Uterus (tissue), 4 donors: ENCODE measurements at places on chromosomes 3 and 15.

DNA sequence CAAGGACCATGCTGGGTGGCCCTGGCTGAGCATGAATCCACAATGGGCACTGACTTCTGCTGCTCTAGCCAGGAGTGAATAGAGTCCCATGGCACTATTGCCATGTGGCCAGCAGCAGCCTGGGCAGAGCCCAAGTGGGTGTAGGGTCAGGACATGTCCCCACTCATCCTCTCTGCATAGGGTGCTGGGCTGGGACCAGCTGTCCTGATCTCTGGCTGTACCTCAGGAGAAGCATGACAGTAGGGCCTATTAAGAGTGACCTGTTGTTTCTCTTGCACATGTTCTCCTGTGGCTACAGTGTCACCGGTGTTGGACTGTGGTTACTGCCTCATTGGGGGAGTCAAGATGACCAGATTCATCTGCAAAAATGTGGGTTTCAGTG is 46.9 kb downstream of the DLEC1 start:
- DNase-seq = no peak

GRCh38 chr3:123110976-123111615 is 44.3 kb downstream of the PDIA5 start:
- no peak for DNase-seq

DNA sequence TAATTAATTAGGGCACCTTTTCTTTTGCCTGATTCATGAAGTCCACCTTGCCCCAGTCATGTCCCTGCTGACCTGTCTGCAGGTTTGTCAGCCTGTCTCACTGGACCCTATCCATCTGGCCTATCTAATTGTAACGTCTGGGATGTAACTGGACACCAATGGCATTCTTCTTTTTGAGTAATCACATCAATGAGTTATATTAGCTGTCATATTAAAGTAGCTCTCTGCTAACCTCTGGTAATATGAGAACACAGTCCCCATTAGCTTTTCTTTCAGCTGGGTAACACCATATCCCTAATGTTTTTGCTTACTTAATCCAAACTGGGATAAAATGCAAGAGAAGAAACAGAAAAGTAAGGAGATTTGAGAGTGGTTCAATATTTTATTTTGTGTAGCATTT is 166.2 kb upstream of the VEPH1 start:
- DNase-seq = no peak

- DNase-seq = no peak
Measured at GRCh38 chr15:77001966-77002365, 7.0 kb downstream of the PSTPIP1 start.

GRCh38 chr3:26365706-26366105 is 256.9 kb upstream of the LRRC3B start:
- no peak for DNase-seq

DNA sequence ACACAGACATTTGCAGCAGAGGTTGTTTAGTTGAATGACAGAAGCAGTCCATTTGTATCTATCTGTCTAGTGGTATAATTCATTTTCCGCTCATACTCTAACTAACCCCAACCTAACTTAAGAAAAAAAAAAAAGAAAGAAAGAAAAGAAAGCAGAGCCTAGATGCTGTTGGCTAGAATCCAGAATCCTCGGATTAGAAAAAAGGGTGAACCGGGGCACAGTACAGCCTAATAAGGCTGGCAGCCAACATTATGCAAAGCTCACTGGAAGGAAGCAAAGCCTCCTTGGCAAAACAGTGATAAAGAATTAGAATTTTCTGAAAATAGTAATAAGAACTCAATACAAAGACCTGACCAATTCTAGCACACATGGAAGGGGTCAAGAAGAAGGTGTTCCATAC is 640.8 kb downstream of the TUSC7 start:
- DNase-seq = no peak

DNA sequence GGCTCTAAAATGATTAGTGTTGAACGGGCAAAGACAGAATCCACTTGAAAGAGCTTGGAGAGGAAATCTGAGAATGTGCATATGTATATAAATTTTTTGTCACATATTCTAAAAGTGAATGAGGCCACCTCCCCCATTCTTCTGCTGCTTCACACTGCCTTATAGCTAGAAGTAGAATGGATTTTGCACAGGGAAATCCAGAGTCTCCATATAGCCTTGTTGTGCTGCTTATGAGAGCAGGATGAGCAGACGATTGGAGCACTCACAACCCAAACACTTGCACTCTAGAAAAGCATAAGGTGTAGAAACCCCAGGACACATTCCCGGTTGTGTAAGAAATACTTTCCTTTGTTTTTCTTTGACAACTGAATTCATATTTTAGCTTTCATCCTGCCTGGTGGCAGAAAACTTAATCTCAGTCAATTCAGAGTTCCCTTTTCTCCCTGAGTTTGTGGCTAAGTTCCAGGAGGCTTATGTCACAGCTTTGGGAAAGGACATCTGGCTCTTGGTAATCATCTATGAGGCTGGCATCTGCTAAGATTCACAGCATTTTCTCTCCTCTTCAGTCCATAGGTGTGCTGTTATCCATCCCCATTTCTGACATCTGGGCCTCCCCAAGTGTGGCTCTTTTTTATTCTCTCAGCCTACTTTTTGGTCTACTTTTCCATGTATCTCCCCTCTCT is 188.4 kb upstream of the PFN2 start:
- DNase-seq = no peak

DNA sequence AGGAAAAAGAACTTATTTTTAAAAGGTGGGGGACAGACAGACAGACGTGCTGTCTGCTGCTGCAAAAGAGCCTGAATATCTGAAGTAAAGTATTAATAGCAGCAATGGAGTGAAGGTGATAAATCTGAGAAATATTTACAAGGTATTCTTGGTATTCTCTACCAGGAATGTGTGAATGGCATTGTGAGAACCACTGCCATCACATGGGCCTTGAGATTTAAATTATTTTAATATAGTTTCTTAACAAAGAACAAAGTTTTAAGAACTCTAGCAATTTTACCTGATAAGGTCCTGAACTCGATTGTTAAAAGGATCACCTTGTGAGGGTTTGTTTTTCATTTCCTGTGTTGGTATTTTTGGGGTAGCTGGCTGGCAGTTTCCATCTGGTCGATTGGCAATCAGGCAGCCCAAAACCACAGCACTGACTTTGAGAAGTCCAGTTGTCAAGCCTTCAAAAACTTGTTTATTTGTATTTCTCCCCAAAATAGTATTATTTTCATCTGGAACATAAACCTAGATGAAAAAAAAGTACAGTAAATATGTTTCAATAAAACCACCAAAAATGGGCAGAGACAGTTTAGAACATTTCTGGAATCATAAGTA is 97.3 kb downstream of the ISL2 start:
- DNase-seq = no peak

- peak; percentile 12 for DNase-seq
Measured at GRCh38 chr3:113265231-113265630, 53.9 kb downstream of the BOC start.

DNA sequence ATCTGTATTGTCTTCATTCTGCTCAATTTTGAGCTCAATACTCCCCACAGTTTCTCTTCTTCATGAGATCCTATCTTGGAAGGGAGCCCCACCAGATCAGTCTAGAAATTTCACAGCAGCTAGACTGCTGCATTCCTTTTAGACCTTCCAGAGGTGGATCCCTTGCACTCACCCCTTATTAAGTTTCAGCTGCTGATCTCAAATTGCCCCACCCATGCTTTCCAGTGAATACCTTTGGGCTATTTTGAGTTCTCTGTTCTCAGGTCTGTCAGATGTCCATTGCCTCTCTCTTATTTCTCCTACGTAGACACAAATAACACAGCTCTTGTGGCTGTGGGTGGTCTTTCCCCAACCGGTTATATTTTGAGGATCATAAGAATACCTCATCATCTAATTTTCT is 60.8 kb downstream of the GPR156 start:
- no peak for DNase-seq

DNA sequence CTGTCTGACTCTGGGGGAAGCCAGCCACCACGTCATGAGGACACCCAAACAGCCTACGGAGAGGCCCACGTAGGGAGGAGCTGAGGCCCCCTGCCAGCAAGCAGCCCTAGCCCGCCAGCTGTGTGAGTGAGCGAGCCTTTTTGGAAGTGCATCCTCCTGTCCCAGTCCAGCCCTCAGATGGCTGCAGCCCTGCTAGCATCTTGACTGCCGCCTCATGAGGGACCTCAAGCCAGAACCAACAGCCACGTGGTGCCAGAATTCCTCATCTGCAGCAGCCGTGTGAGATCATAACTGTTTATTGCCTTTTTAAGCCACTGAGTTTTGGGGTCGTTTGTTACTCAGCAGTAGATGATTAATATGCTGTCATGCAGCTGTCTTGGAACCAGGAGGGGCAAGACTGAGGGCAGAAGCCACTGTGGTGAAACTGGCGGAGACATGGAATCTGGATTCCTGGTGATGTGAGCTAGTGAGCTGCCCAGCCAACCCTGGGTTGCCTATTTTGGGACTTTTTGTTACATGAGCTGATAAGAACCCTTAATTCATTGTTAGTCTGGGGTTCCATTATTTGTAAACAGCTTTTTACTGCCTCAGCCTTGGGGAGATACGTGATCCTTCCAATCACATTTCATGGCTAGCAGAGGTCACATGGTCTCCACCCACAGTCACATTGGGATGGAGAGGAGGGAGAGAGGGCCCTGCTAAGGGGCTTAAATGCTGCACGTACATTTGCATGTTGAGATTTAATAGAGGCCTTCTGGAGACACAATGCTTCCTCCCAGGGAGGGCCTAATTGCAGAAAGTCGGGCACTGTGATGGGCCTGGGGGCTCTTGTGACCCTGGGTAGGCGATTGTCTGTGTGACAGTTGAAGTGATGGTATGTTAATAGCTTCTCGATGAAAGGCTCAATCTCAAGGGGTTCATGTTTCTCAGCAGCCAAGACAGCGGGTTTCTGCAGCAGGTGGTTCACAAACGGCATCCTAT is 73.8 kb downstream of the RPLP1 start:
- DNase-seq = no peak

- no peak for DNase-seq
Measured at GRCh38 chr3:48405971-48406370, 23.9 kb downstream of the PLXNB1 start.

DNA sequence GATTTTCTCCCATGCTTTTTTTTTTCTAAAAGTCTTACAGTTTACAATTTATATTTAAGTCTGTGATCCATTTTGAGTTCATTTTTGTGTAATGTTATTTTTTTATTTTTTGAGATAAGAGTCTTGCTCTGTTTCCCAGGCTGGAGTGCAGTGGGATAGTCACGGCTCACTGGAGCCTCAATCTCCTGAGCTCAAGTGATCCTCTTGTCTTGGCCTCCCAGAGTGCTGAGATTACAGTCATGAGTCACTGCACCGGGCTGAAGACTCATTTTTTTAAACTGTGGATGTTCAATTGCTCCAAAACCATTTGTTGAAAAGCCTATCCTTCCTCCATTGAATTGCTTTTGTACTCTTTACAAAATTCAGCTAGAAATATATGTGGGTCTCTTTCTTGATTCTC is 19.5 kb downstream of the LNP1 start:
- DNase-seq = no peak
